ENCODE measurements at places on chromosomes 3 and 15.

- no peak for DNase-seq
Measured at GRCh38 chr3:131374741-131375140, 6.8 kb upstream of the NUDT16 start.

- no peak for DNase-seq
Measured at GRCh38 chr3:7789324-7789723, 712.3 kb upstream of the LMCD1 start.

GRCh38 chr15:33125894-33126537 lies 68.5 kb downstream of the FMN1 start:
- no peak for DNase-seq

DNA sequence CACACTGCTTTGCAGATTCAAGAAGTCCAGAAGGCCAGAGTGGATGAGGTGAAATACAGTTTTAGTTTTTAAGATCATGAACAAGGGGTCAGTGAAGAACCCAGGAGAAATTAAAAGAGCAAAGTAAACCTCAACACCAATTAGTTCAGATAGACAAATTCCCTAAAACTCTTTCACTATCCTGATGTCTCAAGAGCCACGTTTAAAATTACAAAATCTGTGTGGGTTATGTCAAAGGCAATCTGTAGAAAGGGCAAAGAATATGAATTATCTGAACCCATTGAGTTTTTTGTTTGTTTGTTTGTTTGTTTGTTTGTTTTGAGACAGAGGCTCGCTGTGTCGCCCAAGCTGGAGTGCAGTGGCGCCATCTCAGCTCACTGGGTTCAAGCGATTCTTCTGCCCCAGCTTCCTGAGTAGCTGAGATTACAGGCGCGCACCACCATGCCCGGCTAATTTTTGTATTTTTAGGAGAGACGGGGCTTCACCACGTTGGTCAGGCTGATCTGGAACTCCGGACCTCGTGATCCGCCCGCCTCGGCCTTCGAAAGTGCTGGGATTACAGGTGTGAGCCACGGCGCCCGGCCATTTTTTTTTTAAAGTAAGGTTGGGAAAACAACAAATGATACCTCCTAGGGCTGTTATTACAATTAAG lies 32.1 kb upstream of the ST3GAL6 start:
- no peak for DNase-seq

GRCh38 chr15:29114221-29115092 lies 155.2 kb downstream of the NSMCE3 start:
- DNase-seq, result no peak

GRCh38 chr15:92421976-92422375 lies 28.3 kb downstream of the ST8SIA2 start:
- DNase-seq, result no peak
